ENCODE measurements at places on chromosomes 2 and 18.

DNA sequence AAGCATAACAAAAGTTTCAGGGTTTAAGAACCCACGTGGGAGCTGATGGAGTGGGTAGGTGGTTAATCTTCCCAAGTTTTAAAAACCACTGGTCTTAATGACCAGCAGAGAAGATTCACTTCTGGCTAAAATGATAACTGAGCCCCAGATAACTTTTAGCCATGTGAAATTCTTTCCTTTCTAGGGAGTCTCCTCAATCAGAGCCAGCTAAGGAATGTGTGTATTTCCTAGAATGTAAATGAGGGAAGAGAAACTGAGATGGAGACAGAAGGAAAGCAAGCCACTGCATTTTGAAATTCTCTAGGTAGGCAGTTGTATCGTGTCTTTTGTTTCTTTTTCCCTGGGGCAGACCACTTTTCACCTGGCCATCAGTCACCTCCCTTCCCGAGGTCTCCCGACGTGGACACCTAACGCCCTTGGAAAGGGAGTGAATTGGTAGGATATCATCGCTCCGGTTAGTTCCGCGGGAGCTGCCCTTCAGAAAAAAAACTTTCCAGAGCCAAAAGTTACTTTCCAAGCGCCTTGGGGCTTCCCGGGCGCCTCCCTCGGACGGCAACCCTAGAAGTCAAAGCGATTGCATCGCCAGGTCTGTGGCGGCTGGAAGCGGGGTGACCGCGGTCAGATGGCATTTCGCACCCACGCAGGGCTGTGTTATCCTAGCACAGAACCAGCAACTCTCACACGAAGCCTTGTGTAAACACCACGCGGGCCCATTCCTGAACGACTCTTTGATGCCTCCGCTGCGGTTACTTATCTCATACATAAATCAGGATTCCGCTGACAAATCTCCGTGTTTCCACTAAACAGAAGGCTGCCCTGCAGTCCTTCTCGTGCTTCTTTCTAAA lies 1.3 kb downstream of the COLEC12 start:
- no peak for DNase-seq

DNA sequence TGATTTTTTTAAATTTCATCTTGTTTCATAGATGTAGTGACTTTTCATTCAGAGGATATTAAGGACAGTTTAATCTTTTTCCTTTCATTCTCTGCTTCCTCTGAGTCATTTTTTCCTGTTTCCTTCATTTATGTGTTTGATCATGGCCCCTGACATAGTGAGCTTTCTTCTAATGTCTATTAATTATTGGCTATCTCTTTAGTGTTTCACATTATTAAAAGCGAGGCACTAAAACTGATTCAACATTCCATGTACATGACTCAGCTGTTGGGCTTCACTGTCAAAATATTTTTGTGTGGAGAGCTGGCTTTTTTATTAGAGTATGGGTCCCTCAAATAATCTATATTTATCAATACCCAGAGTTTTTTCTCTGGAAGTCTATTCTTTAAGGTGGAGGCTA lies 125.8 kb downstream of the THSD7B start:
- no peak for DNase-seq

DNA sequence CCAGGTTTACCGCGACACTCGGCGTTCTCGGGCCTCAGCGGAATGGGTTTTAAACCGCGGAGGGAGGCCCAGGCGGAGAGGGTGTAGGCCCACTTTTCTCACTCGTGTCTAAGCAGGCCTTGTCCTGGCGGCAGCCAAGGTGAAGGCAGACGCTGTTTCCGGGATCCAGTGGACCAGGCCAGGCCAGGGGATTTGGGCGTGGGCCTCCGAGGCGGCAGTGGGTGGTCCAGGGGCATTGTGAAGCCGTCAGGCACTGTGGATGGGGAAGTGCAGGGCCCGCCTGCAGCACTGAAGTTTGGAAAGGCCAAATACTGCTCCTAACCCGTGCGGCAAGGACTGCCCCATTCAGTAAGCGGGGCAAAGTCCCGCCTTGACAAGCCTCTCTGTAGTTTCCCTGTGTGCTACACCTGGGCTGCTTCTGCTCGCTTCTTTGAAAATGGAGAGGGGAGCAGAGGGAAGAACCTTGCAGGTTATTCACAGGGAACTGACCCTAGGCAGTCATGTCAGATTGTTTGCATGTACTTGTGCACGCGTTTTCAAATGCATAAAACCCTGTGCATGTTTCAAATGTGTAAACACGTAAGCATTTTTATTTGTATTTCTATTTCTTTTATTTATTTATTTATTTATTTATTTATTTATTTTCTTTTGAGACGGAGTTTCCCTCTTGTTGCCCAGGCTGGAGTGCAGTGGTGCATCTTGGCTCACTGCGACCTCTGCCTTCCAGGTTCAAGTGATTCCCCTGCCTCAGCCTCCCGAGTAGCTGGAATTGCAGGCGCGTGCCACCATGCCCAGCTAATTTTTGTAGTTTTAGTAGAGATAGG lies 7.5 kb upstream of the DLX2 start:
- DNase-seq: no peak

DNA sequence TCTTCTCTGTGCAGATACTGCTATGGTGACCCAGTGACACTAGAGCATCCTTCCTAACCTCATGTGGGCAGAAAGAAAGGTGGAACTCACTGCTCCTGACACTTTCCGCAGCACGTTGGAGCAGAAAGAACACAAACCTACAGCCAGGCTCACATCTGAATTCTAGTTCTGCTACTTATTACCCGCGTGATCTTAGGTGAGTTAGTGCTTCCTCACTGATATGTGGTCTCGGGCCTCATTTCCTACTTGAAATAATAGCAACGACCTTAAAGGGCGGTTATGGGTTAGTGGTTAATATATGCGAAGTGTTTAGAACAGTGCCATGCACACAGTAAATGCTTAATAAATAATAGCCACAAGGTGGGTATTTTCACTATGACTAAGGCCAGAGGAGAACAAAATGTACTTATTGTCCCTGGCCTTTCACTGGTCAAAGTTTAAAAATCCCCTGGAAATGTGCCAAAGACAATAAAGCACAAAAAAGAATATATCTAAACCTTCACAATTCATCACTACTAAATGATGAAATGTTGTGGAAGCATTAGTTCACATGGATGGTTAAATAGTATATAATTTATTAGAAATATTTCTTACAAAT lies 66.6 kb downstream of the MYOM1 start:
- no peak for DNase-seq

- no peak for DNase-seq
Observed at GRCh38 chr2:199914372-199914958, 3.4 kb downstream of the C2orf69 start.

- DNase-seq: no peak
Observed at GRCh38 chr18:72973841-72974240, 106.1 kb upstream of the NETO1 start.

DNA sequence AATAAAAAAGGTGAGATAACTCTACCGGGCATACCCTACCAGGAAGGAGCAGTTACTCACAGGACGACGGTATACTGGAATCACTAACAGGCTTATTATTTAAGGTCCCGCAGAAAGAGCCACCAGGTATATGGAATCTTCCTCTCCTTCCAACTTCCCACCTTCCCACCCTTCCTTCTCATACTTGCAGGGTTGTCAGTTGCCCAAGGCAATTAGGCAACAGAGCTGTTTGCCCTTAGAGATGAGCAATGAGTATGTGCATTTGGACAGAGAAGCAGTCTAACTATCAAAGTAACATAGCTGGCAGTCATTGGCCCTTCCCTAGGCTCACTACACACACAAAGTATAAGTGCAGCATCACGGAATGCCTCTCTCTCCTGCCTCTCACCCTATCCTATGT lies 32.1 kb upstream of the EVA1A start:
- DNase-seq: no peak

- DNase-seq: no peak
Observed at GRCh38 chr2:160584972-160585494, 91.4 kb upstream of the RBMS1 start.

DNA sequence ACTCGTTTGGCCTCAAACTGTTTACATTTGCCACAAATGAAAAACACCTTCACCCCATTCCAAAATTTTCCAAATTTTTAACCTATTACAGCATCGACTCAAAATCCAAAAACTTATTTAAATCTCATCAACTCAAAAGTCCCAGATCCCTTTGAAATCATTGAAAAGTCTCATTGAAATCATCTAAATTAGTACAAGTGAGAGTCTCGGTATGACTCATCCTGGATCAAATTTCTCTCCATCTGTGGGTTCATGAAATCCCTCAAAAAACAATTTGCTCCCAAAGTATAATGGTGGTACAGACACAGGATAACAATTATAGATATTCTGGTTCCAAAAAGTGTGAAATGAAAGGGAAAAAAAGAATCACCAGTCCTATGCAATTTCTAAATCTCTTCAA lies 65.1 kb downstream of the LRP1B start:
- DNase-seq: no peak

DNA sequence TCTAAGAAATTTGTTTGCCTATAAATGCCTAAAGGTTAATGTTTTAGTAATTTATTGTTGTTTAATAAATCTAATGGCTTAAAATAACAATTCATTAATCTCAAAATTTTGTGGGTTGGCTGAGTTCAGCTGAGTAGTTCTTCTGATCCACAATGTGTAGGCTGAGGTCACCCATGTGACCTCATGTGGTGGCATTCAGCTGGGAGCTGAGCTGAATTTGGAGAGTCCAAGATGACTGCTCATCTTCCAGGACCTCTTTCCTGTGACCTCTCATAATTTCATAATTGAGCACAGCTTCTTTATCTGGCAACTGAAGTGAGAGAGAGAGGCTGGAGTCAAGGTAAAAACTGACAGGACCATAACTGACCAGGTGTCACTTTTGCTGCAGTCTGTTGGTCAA lies 132.4 kb downstream of the TXNL1 start:
- no peak for DNase-seq

DNA sequence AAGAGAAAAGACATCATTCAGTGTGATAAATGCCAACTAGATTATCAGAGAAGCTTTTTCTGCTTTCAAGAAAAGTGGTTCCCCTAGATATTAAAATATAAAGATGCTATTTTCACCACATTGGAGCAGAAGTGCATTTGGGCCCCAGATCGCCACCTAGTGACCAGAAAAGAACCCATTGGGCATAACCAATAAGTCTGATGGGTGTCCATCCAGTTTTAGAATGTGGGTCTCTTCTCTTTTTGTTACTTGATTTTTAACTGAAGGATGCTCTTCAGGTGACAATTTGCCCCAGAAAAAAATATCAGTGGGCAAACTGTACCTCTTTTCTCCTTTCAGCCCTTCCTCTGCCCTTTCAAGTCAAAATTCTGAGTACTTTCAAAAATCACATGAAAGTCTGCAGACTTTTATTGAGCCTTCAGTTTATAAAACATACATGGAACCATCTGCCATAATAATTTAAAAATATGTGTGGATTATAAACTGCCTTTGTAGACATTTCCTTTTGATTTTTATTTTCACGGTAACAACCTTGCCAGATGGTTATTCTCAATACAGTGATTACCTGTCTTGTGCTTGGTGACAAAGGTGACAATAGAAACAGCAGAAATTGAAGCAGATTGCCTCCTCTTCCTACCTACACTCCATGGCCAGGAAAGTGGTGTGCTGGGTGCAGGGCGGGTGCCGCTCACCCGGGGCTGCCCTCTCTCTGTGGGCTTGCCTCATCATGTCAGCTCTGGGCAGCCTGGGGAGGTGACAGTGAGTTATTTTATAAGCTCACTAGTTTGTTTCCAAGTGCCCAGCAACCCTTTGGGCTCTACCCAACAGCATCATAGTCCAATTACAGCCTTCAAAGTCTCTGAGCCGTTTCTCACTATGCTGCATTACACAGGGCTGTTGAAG lies 124.5 kb downstream of the DCDC2C start:
- DNase-seq: no peak
